ENCODE measurements at places on chromosomes 1 and 21. TPM values are rescaled to one million over a fixed set of nuclear protein-coding genes. Genes with fewer than 3 reads are reported as not detected.

OR14K1 gene
- total RNA-seq, result not detected

LRRC71 gene
- total RNA-seq, result not detected

RIPPLY3 gene
- total RNA-seq, result 0.14 TPM

PTPN7 gene
- 410 TPM for total RNA-seq

STIL gene
- 38.6 TPM for total RNA-seq

Data from activated CD8-positive, alpha-beta memory T cell treated with anti-CD3 and anti-CD28 coated beads, Interleukin-2, amount 10 ng/mL, durations not matched to agents 7 days and 5 days (primary cell).